A549 treated with AZD2906 at 1 μM for 4 hours (cell line): ENCODE measurements at places on chromosomes 12 and 14. TPM values are rescaled to one million over a fixed set of nuclear protein-coding genes. Genes with fewer than 3 reads are reported as not detected.

The ANAPC5 gene
- 82.0 to 86.4 TPM (median 83.4 TPM) in 5 replicates for total RNA-seq

The ABCD2 gene
- not detected in 5 replicates for total RNA-seq

The MSI1 gene
- 1.0 to 1.5 TPM (median 1.3 TPM) in 5 replicates for total RNA-seq

The TSPAN11 gene
- total RNA-seq, result 0.04 to 0.11 TPM (median 0.06 TPM) in 5 replicates

The PCK2 gene
- total RNA-seq, result 17.2 to 22.3 TPM (median 20.2 TPM) in 5 replicates

The APAF1 gene
- total RNA-seq, result 11.2 to 14.4 TPM (median 13.7 TPM) in 5 replicates

The ARPC3 gene
- 433 to 773 TPM (median 446 TPM) in 5 replicates for total RNA-seq

The WNT1 gene
- total RNA-seq, result 0.09 to 0.17 TPM (median 0.13 TPM) in 5 replicates

The YLPM1 gene
- total RNA-seq, result 30.2 to 41.3 TPM (median 34.2 TPM) in 5 replicates

The CSRP2 gene
- total RNA-seq, result 18.9 to 21.8 TPM (median 20.1 TPM) in 5 replicates

The RAD9B gene
- total RNA-seq, result 0.22 to 0.32 TPM (median 0.26 TPM) in 5 replicates

The CIROP gene
- not detected in 5 replicates for total RNA-seq

The EML5 gene
- 0.32 to 0.45 TPM (median 0.39 TPM) in 5 replicates for total RNA-seq

The HOXC13 gene
- 21.9 to 37.4 TPM (median 26.0 TPM) in 5 replicates for total RNA-seq

The SIRT4 gene
- 0.41 to 0.98 TPM (median 0.71 TPM) in 5 replicates for total RNA-seq

The TCTN2 gene
- 12.1 to 14.1 TPM (median 12.5 TPM) in 5 replicates for total RNA-seq

The PIWIL1 gene
- 0.05 to 0.14 TPM in 2 of 5 replicates, not detected in the others for total RNA-seq

The DDN gene
- 0.50 to 0.82 TPM (median 0.66 TPM) in 5 replicates for total RNA-seq

The AJUBA gene
- 31.9 to 40.2 TPM (median 34.0 TPM) in 5 replicates for total RNA-seq

The DACT1 gene
- 0.34 to 0.74 TPM (median 0.64 TPM) in 5 replicates for total RNA-seq

The AGAP2 gene
- 0.09 to 0.23 TPM (median 0.16 TPM) in 5 replicates for total RNA-seq

The KRT85 gene
- total RNA-seq, result 0.05 to 0.10 TPM in 2 of 5 replicates, not detected in the others

The HRK gene
- 1.4 to 2.1 TPM (median 1.8 TPM) in 5 replicates for total RNA-seq

The P2RX7 gene
- total RNA-seq, result not detected in 5 replicates

The GLIPR1L2 gene
- 0.14 to 0.24 TPM (median 0.17 TPM) in 4 of 5 replicates, not detected in the other for total RNA-seq
